ENCODE measurements at places on chromosomes 12 and 14.
A peak's percentile ranks its signal among the peaks of the same experiment; 100 is the strongest.

- DNase-seq = no peak
Measured at GRCh38 chr14:100374876-100375265, 51.7 kb downstream of the SLC25A47 start.

DNA sequence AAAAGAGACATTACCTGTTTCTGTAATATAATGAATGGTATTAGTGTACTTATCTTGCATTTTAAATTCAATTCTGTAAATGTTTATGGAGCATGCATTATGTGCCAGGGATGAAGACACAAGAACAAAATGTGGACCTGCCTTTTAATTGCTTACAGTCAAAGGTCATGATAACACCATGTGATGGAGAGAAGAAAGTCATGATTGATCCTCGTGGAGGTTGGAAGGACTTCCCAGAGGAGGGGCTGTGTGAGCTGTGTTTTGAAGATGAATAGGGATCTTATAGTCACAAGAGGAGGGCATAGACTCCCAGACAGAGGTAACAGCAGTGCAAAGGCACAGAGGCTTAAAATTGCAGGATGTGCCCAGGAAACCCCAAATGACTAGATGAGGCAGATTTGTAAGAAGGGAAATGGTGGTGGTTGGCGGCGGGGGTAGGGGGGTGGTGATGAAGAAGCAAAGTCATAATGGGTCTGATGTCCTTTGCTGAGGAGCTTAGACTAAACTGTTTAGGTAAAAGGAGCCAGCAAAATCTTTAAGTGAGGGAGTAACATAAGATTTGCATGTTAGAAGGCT is 151.5 kb downstream of the PRKCH start:
- DNase-seq = no peak

GRCh38 chr12:50074936-50075807 is 10.0 kb upstream of the SMARCD1 start:
- DNase-seq = peak; percentile 74

DNA sequence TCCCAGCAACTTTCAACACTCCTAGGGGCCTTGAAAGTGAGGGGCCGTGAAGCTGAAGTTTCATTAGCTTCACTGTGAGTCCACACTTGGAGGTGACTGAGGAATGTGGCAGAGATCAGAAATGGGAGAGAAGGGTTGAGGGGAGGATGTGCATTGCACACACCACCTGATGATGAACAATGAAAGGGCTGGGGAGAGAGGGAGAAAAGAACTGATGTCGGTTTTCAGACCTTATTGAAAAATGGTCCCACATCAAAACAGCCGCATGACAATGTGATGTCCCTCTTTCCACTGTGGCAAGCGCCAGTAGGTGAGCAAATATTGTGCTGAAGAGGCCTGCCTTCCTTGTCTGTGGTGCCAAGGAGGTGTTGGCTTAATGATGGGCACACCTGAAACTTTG is 32.3 kb upstream of the ATP23 start:
- no peak for DNase-seq

GRCh38 chr12:106705971-106706370 is 68.5 kb upstream of the RIC8B start:
- DNase-seq = no peak
